CD4-positive, CD25-positive, alpha-beta regulatory T cell (primary cell): ENCODE measurements at places on chromosomes 6 and 20. TPM values are rescaled to one million over a fixed set of nuclear protein-coding genes. Genes with fewer than 3 reads are reported as not detected.

DNA sequence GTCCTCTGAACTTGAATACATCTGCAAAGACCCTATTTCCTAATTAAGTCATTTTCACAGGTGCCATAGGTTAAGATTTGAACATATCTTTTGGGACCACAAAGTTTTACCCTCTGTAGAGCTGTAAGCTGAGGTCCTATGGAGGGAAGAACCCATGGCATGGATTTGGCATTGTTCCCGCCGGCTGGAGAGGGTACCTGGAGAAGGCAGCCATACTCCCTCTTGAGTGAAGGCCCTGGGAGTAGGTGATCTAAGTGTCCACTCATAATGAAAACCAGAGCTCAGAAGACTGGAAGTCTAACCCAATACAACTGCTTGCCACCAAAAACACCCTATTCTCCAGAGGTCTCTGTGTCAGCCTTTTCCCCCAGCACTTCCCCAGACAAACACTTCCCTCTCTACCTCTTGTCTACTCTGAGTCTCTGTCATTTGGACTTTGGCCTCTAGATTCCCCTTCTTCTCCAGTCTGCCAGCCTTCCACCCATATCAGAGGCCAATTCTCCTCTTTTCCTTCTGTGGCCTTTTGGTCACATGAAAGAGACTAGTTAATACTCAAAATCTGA, 363.9 kb downstream of the MAFB start:
- H3K4me3 ChIP-seq: no peak overlapping the region
- no peaks in the 10 kb centered on the region for H3K27me3 ChIP-seq

The ENPP1 gene
- not detected for total RNA-seq

GRCh38 chr6:112851146-112851545, 504.0 kb downstream of the RFPL4B start:
- no peaks in the 10 kb centered on the region for H3K27me3 ChIP-seq
- no peaks in the 10 kb centered on the region for H3K36me3 ChIP-seq
- no peak overlapping the region for H3K4me3 ChIP-seq
- no peak overlapping the region for H3K27ac ChIP-seq
- no peak for DNase-seq
- H3K4me1 ChIP-seq: no peaks in the 10 kb centered on the region

GRCh38 chr20:62949962-62950361, 2.5 kb upstream of the SLC17A9 start:
- no peak for DNase-seq
- H3K36me3 ChIP-seq: peaks cover 43% of the 10 kb centered on the region
- H3K27ac ChIP-seq: no peak overlapping the region
- H3K27me3 ChIP-seq: no peaks in the 10 kb centered on the region
- H3K4me1 ChIP-seq: peaks cover 34% of the 10 kb centered on the region

- H3K27ac ChIP-seq: no peak overlapping the region
- H3K4me3 ChIP-seq: no peak overlapping the region
- H3K27me3 ChIP-seq: no peaks in the 10 kb centered on the region
- DNase-seq: no peak
- no peaks in the 10 kb centered on the region for H3K4me1 ChIP-seq
Observed at GRCh38 chr20:57675773-57676172, 34.0 kb downstream of the PMEPA1 start.

DNA sequence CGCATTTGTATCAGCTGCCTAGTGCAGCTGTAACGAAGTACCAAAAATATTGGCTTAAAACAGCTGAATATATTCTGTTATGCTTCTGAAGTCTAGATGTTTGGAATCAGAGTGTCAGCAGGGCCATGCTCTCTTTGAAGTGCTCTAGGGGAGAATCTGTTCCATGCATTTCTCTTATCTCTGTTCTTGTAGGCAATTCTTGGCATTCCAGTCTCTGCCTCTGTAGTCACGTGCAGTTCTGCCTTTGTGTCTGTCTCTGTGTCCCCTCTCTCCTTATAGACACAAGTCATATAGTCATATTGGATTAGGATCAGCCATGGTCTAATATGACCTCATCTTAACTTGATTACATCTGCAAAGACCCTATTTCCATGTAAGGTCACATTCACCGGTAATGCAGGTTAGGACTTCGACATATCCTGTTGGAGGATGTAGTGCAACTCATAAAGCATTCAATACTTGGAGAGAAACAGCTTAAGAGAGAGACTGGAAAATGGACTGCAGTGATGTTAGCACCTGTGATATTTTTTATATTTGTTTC, 18.6 kb downstream of the FAM83B start:
- no peaks in the 10 kb centered on the region for H3K36me3 ChIP-seq
- H3K27me3 ChIP-seq: no peaks in the 10 kb centered on the region
- no peak overlapping the region for H3K4me3 ChIP-seq
- no peak overlapping the region for H3K27ac ChIP-seq

DNA sequence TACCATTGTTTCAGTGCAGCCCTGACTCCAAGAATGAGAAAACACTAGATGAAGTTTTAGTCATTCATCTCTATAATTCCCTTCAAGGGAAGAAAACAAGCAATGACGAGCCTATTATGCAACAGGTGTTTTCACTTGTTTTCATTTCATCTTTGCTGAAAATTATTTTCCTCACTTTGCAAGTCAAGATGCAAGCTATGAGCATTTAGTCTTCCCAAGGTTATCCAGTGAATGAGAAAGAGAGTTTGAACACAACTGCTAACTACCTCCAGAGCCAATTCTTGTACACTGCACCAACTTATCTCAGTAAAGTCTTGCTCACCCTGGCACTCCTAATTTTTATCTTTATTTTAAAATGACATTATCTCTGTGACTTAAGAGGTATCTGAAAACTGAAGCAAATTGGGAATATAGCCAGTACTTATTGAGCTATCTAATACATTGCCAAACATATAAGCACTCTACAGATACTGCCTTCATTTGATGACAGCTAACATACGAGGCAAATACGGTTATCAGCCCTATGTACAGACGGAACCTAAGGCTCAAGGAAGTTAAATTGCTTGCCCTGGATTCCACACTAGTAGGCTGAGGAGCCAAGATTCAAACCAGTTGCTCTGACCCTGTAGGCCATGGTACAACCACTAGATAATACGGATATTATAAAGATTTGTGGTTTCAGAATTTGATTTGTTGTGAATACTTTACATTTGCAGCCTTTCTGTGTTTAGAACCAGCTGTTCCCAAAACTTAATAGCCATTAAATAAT, 36.8 kb downstream of the MOXD1 start:
- no peaks in the 10 kb centered on the region for H3K4me1 ChIP-seq
- H3K27ac ChIP-seq: no peak overlapping the region

- H3K4me1 ChIP-seq: peaks cover 12% of the 10 kb centered on the region
- peak; percentile 58 for DNase-seq
- no peak overlapping the region for H3K27ac ChIP-seq
- no peak overlapping the region for H3K4me3 ChIP-seq
- no peaks in the 10 kb centered on the region for H3K27me3 ChIP-seq
- no peaks in the 10 kb centered on the region for H3K36me3 ChIP-seq
Observed at GRCh38 chr20:57654363-57654997, 34.3 kb upstream of the ZBP1 start.

- peaks cover 2% of the 10 kb centered on the region for H3K27me3 ChIP-seq
- no peak overlapping the region for H3K27ac ChIP-seq
- DNase-seq: no peak
- no peaks in the 10 kb centered on the region for H3K36me3 ChIP-seq
- no peak overlapping the region for H3K4me3 ChIP-seq
Observed at GRCh38 chr6:25165800-25166199, 113.4 kb upstream of the CARMIL1 start.

GRCh38 chr6:129860908-129861665, at the start of gene TMEM244:
TSS of gene TMEM244 (minus strand) at chr6:129861315. CDS start at chr6:129861188, 127 bp downstream.
- peak within 1 kb of the TSS; percentile 89 for H3K4me3 ChIP-seq
- peak within 1 kb of the TSS; percentile 79 for H3K27ac ChIP-seq
- no peaks in the 10 kb centered on the region for H3K36me3 ChIP-seq
- H3K4me1 ChIP-seq: peaks cover 4% of the 10 kb centered on the region
- peak; percentile 65 for DNase-seq

DNA sequence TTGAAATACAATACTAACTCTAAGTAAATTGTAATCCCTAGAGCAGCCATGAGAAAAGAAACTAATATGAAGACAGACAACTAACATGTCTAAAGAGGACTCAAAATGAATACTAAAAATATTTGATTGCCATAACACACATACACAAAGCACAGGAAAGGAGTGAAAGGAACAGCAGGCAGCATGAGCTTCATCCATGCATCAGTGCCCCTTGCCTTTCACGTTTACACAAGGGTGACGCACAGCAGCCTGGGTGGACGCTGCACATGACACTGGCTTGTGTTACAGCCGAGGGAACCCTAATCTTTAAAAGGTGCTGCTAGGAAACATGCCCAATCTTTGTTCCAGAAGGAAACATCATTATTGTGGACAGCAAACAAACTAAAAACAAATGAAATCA, 123.5 kb downstream of the MAN1A1 start:
- H3K27ac ChIP-seq: no peak overlapping the region
- no peaks in the 10 kb centered on the region for H3K36me3 ChIP-seq
- no peaks in the 10 kb centered on the region for H3K4me1 ChIP-seq
- no peak for DNase-seq
- no peaks in the 10 kb centered on the region for H3K27me3 ChIP-seq
- H3K4me3 ChIP-seq: no peak overlapping the region

The ZNF831 gene
- 90.3 TPM for total RNA-seq

The PLCB1 gene
- 1.8 TPM for total RNA-seq

GRCh38 chr6:57221936-57222742, at the start of gene RAB23:
TSS of gene RAB23 (minus strand) at chr6:57222307. CDS start at chr6:57210380, 11,927 bp downstream.
- DNase-seq: peak; percentile 84
- H3K4me3 ChIP-seq: peak within 1 kb of the TSS; percentile 94
- H3K4me1 ChIP-seq: peaks cover 16% of the 10 kb centered on the region

DNA sequence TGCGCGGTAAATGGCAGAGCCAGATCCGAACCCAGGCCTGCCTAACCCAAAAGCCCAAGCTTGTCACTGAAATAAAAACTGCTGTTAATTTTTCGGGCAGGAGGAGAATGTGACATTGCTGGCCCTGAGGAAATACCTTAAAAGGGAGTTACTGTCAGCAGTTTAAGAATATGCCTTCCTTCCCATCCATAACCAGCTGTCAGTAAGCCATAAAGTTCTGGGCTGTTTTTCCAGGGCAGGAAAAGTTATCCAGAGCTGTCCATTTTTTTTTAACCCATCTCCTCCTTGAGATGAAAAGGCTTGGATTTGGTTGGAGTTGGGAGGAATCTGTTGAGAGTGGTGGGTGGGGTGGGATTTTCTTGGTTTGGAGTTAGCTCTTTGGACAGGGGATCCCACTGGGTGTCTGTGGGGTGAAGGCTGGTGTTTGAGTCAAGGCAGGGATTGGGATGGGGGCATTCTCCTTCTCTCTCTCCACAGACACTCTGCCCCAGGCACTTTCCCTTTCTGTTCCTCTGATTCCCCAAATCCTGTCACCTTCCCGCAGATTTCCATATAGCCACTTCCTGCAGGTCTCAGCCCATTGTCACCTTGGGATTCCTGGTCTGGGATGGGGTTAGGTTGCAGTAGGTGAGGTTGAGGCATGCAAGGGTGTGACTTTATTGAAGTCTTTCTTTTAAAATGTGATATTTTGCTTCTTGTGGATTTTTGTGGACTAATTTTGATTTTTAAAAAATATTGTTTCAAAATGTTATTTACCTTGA, 4.3 kb upstream of the KCNG1 start:
- peaks cover 8% of the 10 kb centered on the region for H3K4me1 ChIP-seq
- no peak overlapping the region for H3K27ac ChIP-seq
- DNase-seq: no peak
- H3K4me3 ChIP-seq: no peak overlapping the region
- no peaks in the 10 kb centered on the region for H3K36me3 ChIP-seq

DNA sequence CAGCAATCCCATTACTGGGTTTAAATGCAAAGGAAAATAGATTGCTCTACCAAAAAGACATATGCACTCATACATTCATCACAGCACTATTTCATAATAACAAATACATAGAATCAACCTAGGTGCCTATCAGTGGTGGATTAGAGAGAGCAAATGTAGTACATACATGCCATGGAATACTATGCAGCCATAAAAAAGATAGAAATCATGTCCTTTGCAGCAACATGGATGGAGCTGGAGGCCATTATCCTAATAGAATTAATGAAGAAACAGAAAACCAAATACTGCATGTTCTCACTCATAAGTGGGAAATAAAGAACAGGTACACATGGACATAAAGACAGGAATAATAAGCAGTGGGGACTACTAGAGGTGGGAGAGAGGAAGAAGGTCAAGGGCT, 70.7 kb upstream of the MLIP start:
- no peak overlapping the region for H3K4me3 ChIP-seq
- no peak for DNase-seq
- H3K4me1 ChIP-seq: no peaks in the 10 kb centered on the region
- H3K27ac ChIP-seq: no peak overlapping the region
- no peaks in the 10 kb centered on the region for H3K36me3 ChIP-seq
- no peaks in the 10 kb centered on the region for H3K27me3 ChIP-seq

The USP49 gene
- 2.9 TPM for total RNA-seq

- no peak overlapping the region for H3K4me3 ChIP-seq
- no peaks in the 10 kb centered on the region for H3K4me1 ChIP-seq
- no peaks in the 10 kb centered on the region for H3K27me3 ChIP-seq
- no peak overlapping the region for H3K27ac ChIP-seq
- H3K36me3 ChIP-seq: no peaks in the 10 kb centered on the region
- no peak for DNase-seq
Observed at GRCh38 chr6:161637658-161638057, 363.8 kb upstream of the AGPAT4 start.

GRCh38 chr6:164911873-164912580, 397.4 kb downstream of the C6orf118 start:
- H3K4me3 ChIP-seq: no peak overlapping the region
- no peaks in the 10 kb centered on the region for H3K27me3 ChIP-seq
- no peaks in the 10 kb centered on the region for H3K36me3 ChIP-seq
- no peaks in the 10 kb centered on the region for H3K4me1 ChIP-seq

DNA sequence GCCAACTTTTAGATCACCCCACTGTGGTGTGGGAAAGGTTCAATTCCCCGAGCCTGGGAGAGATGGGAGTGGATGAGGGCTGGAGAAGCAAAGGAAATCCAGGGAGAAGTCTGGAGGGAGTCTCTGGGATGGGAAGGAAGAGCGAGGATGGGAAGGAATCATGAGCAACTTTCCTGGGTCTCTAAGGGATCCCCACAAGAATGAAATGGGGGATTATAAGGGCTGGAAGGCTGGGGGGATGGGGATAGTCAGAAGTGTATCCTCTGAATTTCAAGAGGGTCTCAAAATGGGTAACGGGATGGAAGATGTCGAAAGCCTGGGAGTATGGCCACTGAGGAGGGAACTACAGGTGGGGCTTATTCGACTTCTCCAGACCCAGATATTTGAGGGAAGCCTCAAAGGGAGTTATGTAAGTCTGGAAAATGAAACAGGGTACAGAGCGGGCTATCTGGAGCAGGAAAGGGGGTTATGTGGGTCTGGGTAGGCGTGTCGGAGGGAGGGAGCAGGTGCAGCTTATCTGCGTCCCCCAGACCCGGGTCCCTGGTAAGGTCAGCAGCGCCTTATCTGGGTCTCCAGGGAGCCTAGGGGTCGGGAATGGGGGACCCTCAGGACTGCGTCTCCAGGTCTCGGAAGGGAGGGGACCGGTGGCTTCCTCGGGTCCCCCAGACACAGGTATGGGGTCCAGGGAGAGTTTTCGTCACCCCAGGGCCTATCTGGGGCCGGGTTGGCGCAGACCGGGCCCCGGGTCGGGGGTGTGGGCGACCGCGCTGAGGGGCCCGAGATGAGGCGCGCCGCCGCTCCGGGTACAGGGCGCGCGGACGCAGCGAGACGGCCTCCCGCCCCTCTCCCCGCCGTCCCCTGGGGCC, 550 bp downstream of the PLAGL2 start:
- peaks cover 61% of the 10 kb centered on the region for H3K4me1 ChIP-seq
- DNase-seq: peak; percentile 36
- peaks cover 9% of the 10 kb centered on the region for H3K36me3 ChIP-seq
- no peaks in the 10 kb centered on the region for H3K27me3 ChIP-seq
- H3K4me3 ChIP-seq: peak overlapping the region; percentile 81
